ENCODE measurements at places on chromosomes 4 and X.

DNA sequence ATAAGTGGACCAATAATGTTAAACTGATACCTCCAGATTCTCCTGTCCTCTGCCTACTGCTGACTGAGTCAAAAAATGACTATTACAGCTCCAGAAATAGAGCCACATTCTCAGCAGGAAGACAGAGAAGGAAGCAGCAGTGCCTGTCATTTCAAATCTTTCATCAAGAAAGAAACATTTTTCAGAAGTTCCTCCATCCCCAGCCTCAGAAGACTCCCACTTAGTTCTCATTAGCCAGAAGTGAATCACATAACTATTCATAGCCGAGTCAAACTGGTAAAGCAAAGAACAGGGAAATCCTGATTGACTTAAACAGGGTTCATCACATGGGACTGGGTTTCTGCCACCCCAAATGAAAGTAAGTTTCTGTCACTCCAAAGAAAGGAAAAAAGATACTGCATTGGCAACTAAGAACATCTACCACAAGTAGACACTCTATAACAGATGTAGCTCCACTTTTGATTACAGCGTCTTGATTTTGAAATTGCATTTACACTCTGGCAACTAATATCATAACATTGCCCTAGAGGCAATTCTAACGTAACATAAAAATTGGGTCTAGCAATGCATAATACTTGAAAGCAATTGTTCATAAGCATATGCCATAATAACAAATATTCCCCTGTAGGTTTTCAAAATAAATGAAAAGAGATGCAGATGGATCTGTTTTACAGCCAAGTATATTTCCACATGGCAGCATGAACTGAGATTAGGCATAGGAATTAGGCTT is 599.8 kb downstream of the GALNTL6 start:
- H3K36me3 ChIP-seq, result no peaks in the 10 kb centered on the region
- DNase-seq, result no peak
- H3K27ac ChIP-seq, result no peak overlapping the region
- H3K4me3 ChIP-seq, result no peak overlapping the region
- H3K27me3 ChIP-seq, result peaks cover 2% of the 10 kb centered on the region

- peak overlapping the region; percentile 75 for H3K4me3 ChIP-seq
- H3K27me3 ChIP-seq, result peaks cover 6% of the 10 kb centered on the region
- peak overlapping the region; percentile 14 for H3K27ac ChIP-seq
- no peak for DNase-seq
- H3K4me1 ChIP-seq, result peaks cover 47% of the 10 kb centered on the region
Observed at GRCh38 chr4:23887989-23888388, 1.9 kb downstream of the PPARGC1A start.

DNA sequence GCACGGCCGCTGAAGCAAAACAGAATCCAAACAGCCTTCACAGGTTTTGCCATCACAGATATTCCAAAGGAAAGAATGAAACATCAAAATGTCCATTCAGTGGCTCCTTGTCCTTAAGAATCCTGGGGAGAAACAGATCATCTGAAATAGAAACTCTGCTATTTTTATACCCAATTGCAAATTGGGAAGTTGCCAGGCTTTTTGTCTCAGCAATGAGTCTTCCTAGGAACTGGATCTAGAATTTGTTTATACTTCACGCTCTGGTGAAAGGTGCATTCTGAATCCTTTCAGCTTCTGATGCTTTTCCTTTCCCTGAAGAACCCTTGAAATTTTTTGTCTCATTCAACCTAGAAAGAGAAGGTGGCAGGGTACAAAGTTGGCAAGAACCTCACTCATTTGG is 218.9 kb downstream of the FBXW7 start:
- H3K4me1 ChIP-seq, result peaks cover 11% of the 10 kb centered on the region
- H3K27ac ChIP-seq, result no peak overlapping the region

DNA sequence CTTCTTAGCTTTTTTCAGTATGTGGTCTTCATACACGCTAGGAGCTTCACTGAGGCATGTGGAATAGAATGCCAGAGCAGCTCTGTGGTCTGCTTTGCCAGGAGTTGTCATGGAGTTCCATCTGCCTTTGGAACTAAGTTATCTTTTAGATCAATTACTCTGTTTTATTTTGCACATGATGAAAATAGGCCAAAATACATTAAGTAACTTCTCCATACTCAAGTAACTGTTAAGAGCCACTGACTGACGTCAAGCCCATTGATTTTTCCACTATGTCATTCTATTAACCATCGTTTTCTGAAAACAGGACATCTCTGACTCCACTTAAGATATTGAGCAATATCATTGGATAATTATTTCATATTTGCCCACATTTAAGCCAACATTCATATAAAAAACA is 415.1 kb upstream of the MAD2L1 start:
- H3K27me3 ChIP-seq, result peaks cover 2% of the 10 kb centered on the region
- no peaks in the 10 kb centered on the region for H3K36me3 ChIP-seq
- H3K4me1 ChIP-seq, result no peaks in the 10 kb centered on the region
- H3K27ac ChIP-seq, result no peak overlapping the region
- H3K4me3 ChIP-seq, result no peak overlapping the region
- no peak for DNase-seq

DNA sequence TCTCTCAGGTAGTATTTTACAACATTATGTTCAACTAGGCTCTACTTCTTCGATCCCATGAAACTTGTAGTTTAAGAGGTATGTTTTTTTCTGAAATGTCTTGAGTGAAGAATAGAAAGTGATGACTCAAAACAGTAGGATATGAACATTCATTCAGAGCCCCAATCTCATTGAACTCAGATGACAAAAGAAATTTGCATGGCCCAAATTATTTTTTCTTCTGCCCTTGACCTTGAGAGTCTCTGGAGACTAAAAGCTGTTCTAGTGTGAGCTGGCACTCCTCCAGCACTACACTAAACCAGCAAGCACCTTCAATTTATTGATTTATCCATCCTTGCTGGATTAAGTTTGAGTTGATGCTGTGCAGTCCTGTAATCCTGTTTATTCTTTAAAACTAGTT is 4.0 kb downstream of the DCLK2 start:
- peak overlapping the region; percentile 11 for H3K4me3 ChIP-seq
- no peak for DNase-seq
- peaks cover 6% of the 10 kb centered on the region for H3K36me3 ChIP-seq
- H3K4me1 ChIP-seq, result peaks cover 48% of the 10 kb centered on the region
- H3K27me3 ChIP-seq, result no peaks in the 10 kb centered on the region

DNA sequence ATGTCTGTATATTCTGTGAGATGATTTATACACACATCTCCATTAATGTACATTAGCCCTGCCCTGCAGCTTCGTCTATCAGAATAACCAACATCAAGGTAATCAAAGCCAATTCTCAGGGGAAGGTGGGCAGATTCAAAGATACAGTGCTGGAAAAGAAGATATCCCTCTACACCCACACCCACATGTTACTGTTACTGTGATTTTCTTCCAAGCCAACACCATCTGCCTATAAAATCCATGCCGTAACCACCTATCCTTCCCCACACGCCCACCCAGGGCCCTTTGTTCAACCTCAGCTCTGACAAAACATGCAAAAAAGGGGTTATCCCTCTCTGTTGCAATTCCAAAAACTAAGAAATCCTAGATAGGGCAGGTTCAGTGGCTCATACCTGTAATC is 20.0 kb downstream of the OPHN1 start:
- no peak overlapping the region for H3K27ac ChIP-seq
- no peak overlapping the region for H3K4me3 ChIP-seq
- peaks cover 20% of the 10 kb centered on the region for H3K4me1 ChIP-seq
- H3K27me3 ChIP-seq, result no peaks in the 10 kb centered on the region

GRCh38 chrX:17994429-17994828 is 133.3 kb upstream of the RAI2 start:
- peaks cover 6% of the 10 kb centered on the region for H3K27me3 ChIP-seq
- H3K36me3 ChIP-seq, result no peaks in the 10 kb centered on the region
- H3K4me3 ChIP-seq, result no peak overlapping the region

- no peak overlapping the region for H3K4me3 ChIP-seq
- H3K27ac ChIP-seq, result no peak overlapping the region
- DNase-seq, result no peak
- H3K4me1 ChIP-seq, result no peaks in the 10 kb centered on the region
Observed at GRCh38 chr4:9971711-9972110, 49.6 kb downstream of the SLC2A9 start.

- peaks cover 2% of the 10 kb centered on the region for H3K36me3 ChIP-seq
- DNase-seq, result no peak
- H3K27ac ChIP-seq, result no peak overlapping the region
- no peaks in the 10 kb centered on the region for H3K4me1 ChIP-seq
Observed at GRCh38 chrX:2516623-2517022, 15.8 kb upstream of the DHRSX start.

DNA sequence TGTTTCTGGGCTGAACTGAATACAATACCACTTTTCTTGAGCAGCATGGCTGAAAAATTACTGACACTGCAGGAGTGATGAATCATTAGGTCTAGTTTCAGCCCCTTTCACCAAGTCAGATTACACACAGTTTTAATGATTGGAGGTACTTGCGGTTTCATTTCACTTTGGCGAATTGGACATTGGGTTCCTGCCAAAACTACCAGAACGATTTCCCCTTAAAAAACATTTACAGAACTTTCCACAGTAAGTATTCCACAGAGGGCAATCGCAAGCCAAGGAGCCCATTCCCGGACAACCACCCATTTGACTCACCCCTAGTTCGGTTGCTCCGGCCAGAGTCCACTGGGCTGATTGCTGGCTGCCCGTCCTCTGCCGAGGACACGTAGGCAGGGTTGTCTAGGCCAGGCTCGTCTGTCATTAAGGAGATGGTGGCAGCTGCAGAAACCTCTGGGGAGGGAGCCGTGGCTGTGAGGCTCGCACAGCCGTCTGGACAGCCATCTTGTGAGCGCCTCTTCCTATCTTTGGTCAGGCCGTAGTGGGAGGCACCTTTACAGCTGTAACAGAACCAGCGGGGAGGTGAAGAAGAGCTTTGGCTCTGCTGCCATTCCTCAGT is 83.5 kb downstream of the LNX1 start:
- peak overlapping the region; percentile 67 for H3K4me3 ChIP-seq
- H3K27ac ChIP-seq, result peak overlapping the region; percentile 95
- peaks cover 29% of the 10 kb centered on the region for H3K4me1 ChIP-seq

DNA sequence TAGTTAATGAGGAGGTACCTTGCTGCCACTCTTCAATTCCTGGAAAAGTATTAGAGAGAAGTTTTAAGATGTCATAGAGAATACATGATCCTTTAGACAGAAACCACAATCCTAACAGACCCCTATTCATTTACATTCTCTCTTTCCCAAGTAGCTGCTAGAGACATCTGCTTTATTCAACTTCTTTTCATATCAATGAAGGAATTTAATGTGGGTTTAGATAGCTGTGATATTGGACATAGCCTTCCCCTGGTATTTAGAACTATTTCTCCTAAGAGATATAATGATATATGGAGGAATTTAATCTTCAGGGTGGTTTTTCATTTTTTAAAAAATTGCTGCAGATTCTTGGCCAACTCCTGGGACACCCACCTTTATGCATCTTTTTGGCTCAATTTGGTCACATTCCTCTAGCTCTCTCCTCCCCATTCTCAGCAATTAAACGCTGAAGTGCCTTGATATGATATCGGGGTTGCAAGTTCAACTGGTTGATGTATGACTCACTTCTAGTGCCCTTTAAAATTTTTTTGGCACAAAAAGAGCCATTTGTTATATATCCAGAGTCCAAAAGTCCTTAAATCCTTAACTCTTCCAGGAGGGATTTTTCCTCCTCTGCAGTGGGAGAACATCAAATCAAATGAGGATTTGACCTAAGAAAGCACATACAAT is 57.6 kb downstream of the DOCK11 start:
- H3K27ac ChIP-seq, result no peak overlapping the region
- H3K4me1 ChIP-seq, result peaks cover 9% of the 10 kb centered on the region
- H3K4me3 ChIP-seq, result no peak overlapping the region
- no peaks in the 10 kb centered on the region for H3K27me3 ChIP-seq
- no peak for DNase-seq

DNA sequence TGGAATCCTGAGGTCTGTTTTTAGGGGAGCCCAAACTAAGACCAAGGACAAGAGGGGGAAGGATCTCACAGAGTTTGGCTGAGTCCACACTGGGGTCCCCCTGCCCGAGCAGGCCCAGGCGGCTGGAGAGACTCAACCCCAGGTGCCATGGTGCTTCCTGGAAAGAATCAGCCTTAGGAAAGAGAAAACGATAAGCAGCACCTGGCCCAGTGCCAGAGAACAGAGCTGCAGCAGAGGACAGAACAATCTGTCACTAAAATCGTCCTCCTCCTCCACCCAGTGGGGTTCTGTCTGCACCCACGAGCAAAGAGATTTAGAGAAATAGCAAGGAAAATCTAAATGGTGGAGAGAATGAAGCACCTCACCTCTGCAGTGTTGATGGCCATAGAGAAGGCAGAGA is 470.5 kb downstream of the BCOR start:
- no peak for DNase-seq
- no peaks in the 10 kb centered on the region for H3K4me1 ChIP-seq
- no peak overlapping the region for H3K4me3 ChIP-seq
- H3K27me3 ChIP-seq, result peaks cover 3% of the 10 kb centered on the region
- no peak overlapping the region for H3K27ac ChIP-seq
- H3K36me3 ChIP-seq, result no peaks in the 10 kb centered on the region

DNA sequence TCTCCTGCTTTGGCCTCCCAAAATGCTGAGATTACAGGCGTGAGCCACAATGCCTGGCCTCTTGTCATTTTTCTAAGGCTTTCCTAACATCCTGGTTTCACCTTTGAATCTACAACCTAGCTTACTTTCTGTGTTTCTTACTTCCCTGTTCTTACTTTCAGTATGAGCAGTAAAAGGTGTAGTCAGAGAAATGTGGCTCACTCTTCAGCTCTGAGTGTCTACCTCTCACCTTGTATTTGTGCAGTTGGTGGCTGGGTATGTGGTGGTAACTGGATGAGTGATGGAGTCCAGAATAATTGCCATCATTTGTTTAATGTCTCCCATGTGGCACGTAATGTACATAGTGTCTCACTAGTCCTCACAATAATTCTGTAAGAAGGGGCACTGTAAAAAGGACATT is 19.1 kb upstream of the CXCL11 start:
- peaks cover 41% of the 10 kb centered on the region for H3K27me3 ChIP-seq
- no peaks in the 10 kb centered on the region for H3K4me1 ChIP-seq
- H3K27ac ChIP-seq, result no peak overlapping the region

DNA sequence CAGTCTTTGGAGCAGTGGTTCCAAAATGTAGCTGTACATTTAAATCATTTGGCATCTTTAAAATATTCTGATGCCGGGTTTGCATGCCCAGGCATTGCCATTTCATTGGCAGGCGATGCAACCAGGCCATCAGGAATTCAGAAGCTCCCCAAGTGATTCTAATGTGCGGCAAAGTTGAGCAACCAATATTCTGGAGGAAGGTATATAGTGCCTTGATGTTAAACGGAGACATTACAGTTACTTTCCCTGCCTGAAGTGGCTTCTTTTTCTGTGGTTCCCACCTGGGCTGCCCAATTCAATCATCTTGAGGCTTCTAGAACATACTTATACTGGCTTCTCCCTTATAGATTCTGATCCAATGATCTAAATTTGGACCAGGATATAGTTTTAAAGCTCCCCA is 68.7 kb upstream of the PGM2 start:
- no peak overlapping the region for H3K4me3 ChIP-seq
- no peak for DNase-seq
- H3K4me1 ChIP-seq, result peaks cover 15% of the 10 kb centered on the region
- peak overlapping the region; percentile 58 for H3K27ac ChIP-seq
- H3K27me3 ChIP-seq, result peaks cover 2% of the 10 kb centered on the region

Data from chondrocyte (in vitro differentiated cells).